ENCODE measurements at places on chromosomes 1 and 21.
A peak's percentile ranks its signal among the peaks of the same experiment; 100 is the strongest.

DNA sequence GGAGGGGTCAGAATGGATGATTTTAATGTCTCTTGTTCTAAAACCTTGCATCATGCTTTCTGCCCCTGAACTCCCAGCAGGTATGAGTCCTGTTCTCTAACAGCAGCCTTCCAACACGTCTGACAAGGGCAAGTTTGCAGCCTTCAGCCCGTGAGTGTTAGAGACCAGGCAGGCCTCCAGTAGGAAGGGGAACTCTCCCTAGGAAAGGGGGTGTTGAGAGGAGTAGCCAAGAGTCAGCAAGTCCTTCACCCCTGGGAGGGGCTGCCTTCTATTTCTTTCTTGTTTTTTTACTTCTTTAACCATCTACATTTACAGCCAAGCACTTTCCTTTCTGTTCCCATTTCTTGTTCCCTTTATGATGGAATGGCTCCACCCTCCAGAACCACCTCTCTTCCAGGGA is 14.2 kb downstream of the BATF3 start:
- no peak for DNase-seq

DNA sequence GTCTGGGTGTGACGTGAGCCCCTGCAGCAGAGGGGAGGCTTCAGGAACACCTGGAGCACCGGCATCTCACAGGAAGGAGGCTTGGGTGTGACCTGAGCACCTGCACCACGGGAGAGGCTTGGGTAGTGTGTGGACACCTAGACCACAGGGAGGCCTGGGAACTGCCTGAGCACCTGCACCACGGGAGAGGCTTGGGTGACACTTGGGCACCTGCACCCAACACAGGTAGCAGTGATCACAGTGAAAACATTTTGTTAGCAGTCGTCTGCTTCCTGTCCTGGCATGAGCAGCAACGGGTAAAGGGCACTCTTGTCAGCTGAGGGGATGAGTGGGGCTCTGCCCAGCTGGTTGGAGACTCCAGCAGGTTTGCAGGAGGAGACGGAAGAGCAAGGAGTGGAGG is 22.4 kb downstream of the LRRC3 start:
- DNase-seq = no peak

- DNase-seq = no peak
Observed at GRCh38 chr1:87495147-87495546, 166.5 kb downstream of the LMO4 start.

DNA sequence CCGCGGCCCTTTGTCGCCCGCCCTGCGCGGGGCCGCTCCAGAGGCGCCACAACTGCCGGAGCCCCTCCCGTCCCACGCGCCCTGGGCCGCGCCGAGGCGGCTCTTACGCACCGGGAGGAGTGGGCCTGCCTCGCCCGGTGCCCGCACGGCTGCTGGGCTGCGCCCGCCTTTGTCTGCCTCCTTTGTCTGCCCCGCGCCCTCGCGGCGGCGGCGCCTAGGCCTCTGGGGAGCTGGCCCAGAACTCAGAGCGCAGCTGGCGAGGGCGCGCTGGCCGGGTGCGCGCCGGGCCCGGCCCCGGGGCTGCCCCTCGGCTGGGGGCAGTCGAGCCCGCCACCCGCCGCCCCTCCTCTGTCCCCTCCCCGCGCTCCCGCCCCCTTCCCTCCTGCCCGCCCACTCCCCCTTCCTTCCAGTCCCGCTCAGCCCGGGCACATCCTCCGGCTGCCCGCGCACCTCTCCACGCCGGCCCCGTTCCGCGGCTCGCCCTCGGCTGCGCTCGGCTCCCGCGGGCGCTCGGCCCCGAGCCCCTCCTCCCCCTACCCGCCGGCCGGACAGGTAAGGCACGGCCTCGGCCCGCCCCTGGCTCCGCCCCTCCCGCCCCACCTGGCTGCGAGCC is at the start of gene DRAXIN:
Gene DRAXIN, plus strand, starts transcription at position 409 of the 613 bp plus-strand sequence. CDS start 14,549 bp downstream, outside the sequence.
- peak; percentile 7 for DNase-seq

GRCh38 chr1:56688522-56689026 is 43.5 kb downstream of the PRKAA2 start:
- DNase-seq = no peak

GRCh38 chr21:17768840-17769446 is 50.2 kb downstream of the C21orf91 start:
- DNase-seq = no peak

DNA sequence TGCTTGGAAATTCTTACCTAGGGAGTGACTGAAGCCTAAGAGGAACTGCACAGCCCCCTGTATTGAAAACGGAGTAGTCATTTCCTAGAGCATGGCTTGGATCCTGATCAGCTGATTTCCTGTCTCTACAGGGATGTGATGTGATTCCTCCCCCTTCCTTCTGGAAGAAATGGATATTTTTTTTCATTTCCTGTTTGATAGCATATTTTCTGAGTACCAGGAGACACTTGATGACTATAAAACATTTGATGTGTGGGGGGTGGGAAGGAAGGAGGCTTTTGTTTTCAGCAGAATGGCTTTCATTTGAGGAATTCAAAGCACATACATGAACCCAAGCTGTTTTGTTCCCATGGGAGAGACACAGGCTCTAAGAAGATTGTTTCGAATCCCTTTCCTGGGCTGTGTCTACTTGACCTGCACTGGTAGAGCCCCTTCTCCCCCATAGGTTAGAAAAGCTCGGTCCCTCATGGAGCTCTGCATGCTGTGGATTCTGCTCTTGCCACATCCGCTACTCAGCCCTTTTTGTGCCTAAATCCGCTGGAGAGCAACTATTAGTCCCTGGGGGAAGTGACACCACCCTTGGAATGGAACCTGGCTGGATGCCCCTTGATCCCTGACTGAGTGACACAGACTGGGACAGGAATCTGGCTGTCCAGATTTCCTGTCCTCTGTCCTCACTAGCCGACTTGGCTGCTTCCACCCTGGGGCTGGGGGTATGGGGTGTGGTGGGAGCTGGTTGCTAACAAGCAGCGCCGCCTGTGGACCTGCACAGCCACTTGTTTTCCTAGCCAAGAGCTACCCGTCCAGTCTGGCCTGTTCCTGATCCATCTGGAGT is 71.8 kb upstream of the MACF1 start:
- DNase-seq = peak; percentile 10

DNA sequence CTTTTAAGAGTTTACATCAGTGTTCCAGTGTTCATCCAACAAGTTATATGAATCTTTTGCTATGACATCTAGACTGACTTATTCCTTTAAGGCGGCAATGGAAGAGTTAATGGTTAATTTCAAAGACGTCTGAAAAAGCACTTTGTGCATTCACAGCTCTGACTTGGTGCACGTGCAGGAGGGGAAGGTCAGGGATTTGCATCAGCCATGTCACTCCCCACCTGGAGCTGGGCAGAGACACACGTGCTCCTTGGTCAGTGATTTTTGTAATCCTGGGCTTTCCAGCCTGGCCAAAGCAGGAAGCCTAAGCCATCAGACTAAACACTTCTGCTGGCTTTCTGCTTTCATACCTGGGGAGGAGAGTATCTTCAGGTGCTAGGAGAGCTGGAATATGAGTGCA is 96.3 kb downstream of the ST3GAL3 start:
- no peak for DNase-seq

GRCh38 chr21:36839123-36839522 is 127.3 kb downstream of the HLCS start:
- no peak for DNase-seq

GRCh38 chr1:20329793-20330542 is 39.3 kb downstream of the VWA5B1 start:
- DNase-seq = no peak

DNA sequence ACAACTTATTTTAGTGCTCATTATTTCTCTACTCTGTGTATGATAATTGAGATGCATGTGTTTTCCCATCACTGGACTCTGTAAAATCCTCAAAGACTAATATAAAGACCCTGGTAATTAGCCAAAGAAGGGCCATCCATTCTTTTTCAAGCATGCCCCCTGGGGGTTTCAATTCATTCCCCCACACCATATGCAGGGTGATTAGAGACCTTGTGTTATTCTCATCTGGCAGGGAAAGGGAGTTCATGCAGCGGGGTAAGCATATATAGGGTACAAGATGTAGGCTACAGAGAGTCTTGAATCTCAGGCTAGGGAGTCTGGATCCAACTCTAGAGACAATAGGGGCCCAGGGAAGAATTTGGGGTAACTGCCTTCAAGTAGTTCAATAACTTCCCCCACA is 166.5 kb downstream of the TNR start:
- no peak for DNase-seq

- DNase-seq = no peak
Observed at GRCh38 chr1:198902655-198903054, 263.8 kb downstream of the PTPRC start.
